ENCODE measurements at places on chromosomes 4 and X.

DNA sequence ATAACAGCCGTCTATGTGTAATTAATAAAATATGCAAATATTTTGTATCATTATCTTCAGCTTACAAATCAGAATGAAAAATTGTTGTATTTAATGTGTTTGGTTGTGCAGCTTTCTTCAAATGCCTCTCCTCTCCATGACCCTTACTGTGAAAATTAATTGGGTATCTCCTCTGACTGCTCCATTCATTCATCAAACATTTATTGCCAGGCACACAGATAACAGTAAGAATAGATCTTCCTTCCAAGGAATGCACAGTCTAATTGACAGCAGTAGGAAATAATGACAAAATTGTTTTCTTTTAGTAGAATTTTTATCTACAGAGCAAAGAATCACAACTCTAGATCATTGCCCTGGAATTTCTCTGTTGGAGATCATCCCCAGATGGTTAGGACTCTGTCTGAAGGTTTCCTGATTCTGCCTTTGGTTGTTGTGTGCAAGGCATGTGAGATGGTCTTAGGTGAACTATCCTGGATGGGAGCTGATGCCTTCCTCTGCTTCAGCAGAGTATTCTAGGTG lies 395.0 kb upstream of the FAT1 start:
- no peak for DNase-seq

- peak; percentile 31 for DNase-seq
Observed at GRCh38 chr4:147590249-147590920, 26.8 kb upstream of the TMEM184C start.

DNA sequence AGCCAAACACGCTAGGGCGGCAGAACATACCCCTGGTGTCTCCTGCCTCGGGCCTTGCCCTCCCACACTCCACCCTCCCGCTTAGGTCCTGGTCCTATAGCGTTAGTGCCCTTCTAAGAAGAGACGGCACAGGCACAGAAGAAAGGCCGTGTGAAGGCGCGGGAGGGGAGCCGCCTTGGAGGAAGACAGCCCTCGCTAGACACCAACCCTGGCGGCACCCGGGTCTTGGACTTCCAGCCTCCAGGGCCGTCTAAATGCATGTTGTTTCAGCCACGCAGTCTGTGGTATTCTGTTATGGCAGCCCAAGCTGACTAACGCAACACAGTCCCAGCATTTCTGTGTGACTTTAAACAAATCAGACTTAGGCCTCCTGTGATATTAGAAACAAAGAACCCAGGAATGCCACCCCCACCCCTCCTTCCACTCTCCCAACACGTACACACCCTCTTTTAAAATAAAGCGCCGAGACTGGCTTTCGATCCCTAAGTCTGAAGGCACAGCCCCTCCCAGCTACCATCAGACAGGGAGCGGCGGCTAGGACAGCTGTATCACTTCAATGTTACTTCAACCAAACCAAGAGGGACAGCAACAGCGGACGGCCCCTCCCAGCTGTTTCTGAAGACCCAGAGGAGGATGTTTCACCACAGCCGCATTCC lies 128.0 kb downstream of the AFAP1 start:
- DNase-seq = no peak

- no peak for DNase-seq
Observed at GRCh38 chrX:103248553-103248952, 6.4 kb downstream of the TCEAL8 start.

DNA sequence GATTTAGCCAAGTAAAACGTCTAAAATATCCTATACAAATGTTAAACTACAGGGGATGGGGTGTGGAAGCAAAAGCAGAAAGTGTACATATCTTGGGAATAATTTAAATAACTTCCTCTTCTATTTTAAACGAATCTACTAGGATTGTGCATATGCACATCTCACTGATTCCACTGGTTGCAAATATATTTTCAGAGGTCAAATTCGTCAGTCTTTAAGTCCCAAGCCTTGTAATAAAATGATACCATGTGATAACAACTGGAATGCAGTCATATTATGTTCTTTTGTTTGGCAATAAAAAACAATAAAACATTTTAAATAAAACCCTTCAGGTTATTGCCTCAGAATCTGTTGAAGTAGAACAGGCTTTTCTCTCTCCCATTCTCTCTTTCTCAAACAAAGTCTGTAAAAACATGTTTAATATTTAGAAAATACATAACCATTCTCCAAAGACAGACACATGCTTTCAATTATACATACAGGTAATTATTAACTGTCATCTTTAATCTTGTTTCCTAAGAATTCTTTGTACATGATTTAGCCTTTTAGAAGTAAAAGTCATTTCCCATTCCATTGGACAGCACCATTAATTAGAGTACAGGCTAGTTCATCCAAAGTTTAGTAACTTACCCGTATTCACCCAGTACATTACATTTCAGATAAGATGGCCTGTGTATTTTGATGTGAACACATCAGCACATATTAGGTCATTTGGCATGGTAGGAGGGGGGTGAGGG lies 421.1 kb downstream of the PCDH7 start:
- DNase-seq = no peak

GRCh38 chr4:113998079-113998478 lies 18.6 kb upstream of the ARSJ start:
- DNase-seq = no peak

- no peak for DNase-seq
Observed at GRCh38 chrX:9495496-9495895, 30.6 kb downstream of the TBL1X start.
